ENCODE measurements at places on chromosomes 2 and 18. TPM values are rescaled to one million over a fixed set of nuclear protein-coding genes. Genes with fewer than 3 reads are reported as not detected.

DNA sequence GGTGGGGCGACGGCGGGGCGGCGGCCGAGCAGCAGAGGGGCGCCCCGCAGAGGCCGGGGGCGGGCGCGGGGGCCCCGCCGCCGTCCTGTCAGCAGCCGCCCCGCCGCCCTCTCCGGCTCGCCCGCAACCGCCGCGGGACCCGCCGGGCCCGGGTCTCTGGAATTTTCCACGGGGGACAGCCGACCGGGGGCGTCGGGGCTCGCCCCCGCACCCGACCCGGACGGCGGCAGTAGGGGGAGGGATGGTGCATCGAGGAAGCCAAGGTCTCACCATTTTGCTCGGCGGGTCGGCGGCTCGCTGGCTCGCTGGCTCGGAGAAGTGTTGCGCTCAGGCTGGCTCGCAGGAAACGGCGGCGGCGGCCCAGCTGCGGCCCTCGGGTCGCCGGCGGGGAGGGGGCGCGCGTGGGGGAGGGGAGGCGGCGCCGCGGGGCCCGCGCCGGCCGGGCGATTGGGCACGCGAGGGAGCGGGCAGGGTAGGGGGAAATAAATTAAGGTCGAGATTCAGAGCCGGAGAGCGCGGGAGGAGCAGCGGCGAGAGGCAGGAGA is 405 bp downstream of the PPP3R1 start:
- H3K4me3 ChIP-seq = peak overlapping the region; percentile 97
- H3K27ac ChIP-seq = peak overlapping the region; percentile 95
- peaks cover 16% of the 10 kb centered on the region for H3K36me3 ChIP-seq
- peaks cover 32% of the 10 kb centered on the region for H3K4me1 ChIP-seq
- no peaks in the 10 kb centered on the region for H3K27me3 ChIP-seq

DNA sequence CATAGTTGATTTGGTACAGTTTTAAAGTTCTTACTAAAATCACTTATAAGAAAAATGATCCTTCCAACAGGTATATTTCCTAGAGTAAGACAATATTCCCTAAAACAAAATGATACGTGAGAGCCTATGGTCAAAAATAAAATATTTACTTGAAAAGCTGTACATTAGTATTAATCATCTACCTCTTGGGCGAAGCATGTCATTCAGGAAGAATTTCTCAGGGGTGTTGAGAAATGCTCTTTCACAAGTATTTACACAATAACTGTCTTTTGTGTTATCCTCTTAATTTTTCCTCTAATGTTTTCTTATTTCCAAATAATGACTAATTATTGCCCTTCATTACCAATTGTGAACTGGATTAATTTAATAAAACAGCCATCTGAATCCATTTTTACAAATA is 466.3 kb downstream of the SATB2 start:
- H3K4me1 ChIP-seq = no peaks in the 10 kb centered on the region
- no peak for DNase-seq
- no peaks in the 10 kb centered on the region for H3K36me3 ChIP-seq
- no peak overlapping the region for H3K27ac ChIP-seq
- H3K27me3 ChIP-seq = no peaks in the 10 kb centered on the region
- H3K4me3 ChIP-seq = no peak overlapping the region

DNA sequence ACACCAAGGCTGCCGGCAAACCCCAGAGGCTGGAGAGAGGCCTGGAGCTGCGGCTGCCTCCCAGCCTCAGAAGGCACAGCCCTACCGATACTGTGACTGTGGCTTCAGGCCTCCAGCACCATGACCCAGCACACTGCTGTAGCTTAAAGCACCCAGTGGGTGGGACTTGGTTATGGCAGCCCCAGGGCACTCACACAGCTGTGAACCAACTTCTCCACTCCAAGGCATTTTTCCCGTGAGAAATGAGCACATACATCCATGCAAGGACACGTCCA is 199.5 kb downstream of the NDUFA10 start:
- H3K27ac ChIP-seq = no peak overlapping the region
- peaks cover 4% of the 10 kb centered on the region for H3K27me3 ChIP-seq
- H3K36me3 ChIP-seq = no peaks in the 10 kb centered on the region

The TTLL4 gene
- total RNA-seq = 34.2 TPM

The RBKS gene
- total RNA-seq = 5.4 TPM

- no peak overlapping the region for H3K4me3 ChIP-seq
- no peak overlapping the region for H3K27ac ChIP-seq
- no peaks in the 10 kb centered on the region for H3K4me1 ChIP-seq
- H3K27me3 ChIP-seq = no peaks in the 10 kb centered on the region
- no peak for DNase-seq
Measured at GRCh38 chr2:59957504-59957903, 596.0 kb downstream of the BCL11A start.

The ALK gene
- not detected for total RNA-seq

The LYG1 gene
- total RNA-seq = 0.37 TPM

The REG3A gene
- total RNA-seq = not detected

The GREB1 gene
- 0.52 TPM for total RNA-seq

DNA sequence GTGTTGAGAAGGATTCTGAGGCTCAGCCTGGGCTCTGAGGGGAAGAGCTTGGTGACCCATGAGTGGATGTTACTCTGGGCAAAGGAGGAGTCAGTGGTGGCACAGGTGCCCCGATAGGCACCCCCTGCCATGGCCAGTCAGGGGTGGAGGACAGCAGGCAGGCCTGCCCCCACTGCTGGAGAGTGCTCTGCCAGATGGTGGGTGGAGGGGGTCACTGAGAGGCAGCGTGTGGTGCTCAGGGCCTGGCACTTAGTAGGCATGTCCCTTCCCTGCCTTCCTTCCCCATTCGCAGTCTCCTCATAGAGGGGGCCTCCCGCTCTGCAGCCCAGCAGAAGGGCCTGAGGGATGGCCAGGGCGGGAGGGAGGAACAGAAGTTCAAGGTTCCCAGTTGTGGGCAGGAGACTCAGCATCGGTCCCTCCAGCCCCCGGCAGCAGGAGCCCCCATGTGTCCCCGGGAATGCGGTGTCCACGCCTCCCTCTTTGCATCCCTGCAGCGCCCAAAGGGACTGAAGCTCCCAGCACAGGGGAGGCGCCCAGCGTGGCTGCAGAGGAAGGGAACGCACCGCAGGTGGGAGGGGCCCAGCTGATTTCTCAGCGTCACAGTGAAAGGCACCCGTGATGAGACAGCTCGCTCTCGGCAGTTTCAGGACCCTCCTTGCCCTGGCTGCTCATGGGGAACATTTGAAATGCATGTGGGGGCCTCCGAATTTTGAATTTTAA is 5.7 kb upstream of the SNED1 start:
- no peaks in the 10 kb centered on the region for H3K27me3 ChIP-seq
- no peak overlapping the region for H3K4me3 ChIP-seq
- peaks cover 7% of the 10 kb centered on the region for H3K4me1 ChIP-seq

GRCh38 chr18:46334868-46335281 is 230.7 kb downstream of the HAUS1 start:
- DNase-seq = peak; percentile 18
- peaks cover 27% of the 10 kb centered on the region for H3K4me1 ChIP-seq
- peaks cover 74% of the 10 kb centered on the region for H3K27me3 ChIP-seq
- H3K36me3 ChIP-seq = peaks cover 4% of the 10 kb centered on the region
- peak overlapping the region; percentile 85 for H3K4me3 ChIP-seq
- peak overlapping the region; percentile 75 for H3K27ac ChIP-seq

- H3K36me3 ChIP-seq = no peaks in the 10 kb centered on the region
- no peaks in the 10 kb centered on the region for H3K4me1 ChIP-seq
- H3K4me3 ChIP-seq = no peak overlapping the region
- no peak overlapping the region for H3K27ac ChIP-seq
Measured at GRCh38 chr2:173511357-173511756, 156.7 kb downstream of the CDCA7 start.

DNA sequence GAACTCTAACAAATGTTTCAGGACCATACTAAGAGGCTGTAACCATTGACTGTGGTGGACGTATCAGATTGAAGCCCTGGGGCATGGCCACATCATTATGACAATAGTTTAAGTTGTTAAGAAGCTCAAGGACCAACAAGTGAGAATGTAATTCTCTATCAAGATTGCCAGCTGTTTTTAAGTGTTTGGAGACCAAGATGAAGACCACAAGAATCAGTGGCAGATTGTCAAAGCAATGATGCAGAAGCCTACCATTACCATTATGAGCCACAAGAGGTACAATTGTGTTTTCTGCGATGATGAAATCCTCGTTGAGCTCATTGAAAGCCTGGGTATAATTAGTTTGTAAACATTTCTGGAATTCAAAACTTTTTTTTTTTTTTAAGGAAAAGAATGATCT is 261.1 kb upstream of the ZEB2 start:
- no peak overlapping the region for H3K4me3 ChIP-seq
- H3K4me1 ChIP-seq = no peaks in the 10 kb centered on the region
- H3K27ac ChIP-seq = no peak overlapping the region
- DNase-seq = no peak
- no peaks in the 10 kb centered on the region for H3K27me3 ChIP-seq
